NCI-H446 (cell line): ENCODE measurements at places on chromosomes 2 and 18.

DNA sequence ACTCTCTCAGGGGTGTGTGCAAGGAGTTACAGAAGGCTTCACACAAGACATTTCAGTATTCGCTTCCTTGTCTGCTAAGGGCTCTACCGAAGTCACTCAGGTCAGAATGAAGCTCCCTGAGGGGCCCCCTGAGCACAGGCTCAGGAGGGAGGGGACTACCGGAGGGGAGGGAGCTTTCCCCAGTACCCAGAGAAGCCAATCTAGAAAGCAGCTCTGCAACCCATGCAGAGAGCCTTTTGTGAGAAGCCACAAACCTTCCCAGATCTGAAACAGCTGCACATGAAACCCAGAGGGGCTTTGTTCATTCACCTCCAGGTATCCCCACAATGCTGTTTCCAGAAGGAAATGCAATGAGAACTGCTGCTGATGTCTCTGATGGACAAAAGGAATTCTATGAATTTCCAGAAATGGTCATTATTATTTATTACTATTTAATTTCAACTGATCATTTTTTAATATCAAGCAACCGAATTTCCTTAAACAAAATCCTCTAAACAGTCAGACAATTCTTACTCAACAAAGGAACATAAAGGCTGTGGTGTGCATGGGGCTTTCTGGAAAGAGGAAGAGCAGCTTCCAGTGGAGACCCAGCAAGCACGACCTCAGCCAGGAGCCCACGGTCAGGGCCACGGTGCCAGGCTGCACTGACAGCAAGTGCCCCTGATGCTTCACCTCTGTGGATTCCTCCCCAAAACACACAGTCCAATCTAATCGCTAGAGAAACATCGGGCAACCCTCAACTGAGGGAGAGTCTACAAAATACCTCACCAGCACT is 42.0 kb downstream of the NDUFA10 start:
- DNase-seq, result no peak

- no peak for DNase-seq
These were observed 43.5 kb downstream of the DHRS9 start for GRCh38 chr2:169112841-169113240.

GRCh38 chr2:186125625-186126024 is 360.4 kb upstream of the ZC3H15 start:
- DNase-seq, result peak; percentile 15

DNA sequence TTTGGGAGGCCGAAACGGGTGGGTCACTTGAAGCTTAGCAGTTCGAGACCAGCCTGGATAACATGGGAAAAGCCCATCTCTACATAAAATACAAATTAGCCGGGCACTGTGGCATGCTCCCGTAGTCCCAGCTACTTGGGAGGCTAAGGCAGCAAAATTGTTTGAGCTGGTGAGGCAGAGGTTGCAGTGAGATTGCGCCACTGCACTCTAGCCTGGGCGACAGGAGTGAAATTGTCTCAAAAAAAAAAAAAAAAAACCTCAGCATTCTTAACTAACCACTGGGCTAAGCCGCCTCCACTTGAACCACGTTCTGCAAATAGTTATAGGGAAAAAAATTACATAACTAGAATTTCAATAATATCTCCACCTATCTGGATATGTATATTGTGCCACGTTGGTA is 2.3 kb downstream of the FOXI3 start:
- no peak for DNase-seq

DNA sequence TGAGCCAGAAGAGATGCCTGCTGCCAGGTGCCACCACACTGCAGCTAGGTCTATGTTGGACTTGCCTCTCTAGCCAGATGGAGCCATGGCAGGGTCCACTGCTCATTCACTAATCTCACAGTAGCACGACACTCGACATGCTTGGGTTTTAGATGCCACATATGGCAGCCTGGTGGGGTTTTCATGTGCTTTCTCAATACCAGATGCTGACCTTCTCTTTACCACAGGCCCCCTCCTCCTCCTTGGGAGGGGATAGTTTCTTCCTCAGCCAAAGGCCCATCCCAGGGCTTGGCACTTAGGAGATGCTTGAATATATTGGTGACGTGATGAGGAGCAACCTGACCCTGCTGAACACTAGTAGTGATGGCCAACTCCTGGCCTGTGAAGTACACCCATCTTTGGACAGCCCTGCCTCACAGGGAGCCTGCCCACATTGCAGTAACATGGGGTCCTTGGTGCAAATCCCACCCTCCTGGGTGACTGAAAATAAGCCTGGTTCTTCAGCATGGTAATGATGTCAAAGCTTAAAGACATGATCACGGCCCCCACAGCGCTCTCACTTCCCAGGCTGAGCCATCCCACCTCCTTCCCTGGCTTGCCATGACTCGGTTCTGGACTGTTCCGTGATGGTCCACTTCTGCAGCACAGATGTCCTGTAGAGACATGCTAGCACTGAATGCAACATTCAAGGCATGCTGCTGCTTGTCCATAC is 227.5 kb downstream of the SH3RF3 start:
- no peak for DNase-seq

DNA sequence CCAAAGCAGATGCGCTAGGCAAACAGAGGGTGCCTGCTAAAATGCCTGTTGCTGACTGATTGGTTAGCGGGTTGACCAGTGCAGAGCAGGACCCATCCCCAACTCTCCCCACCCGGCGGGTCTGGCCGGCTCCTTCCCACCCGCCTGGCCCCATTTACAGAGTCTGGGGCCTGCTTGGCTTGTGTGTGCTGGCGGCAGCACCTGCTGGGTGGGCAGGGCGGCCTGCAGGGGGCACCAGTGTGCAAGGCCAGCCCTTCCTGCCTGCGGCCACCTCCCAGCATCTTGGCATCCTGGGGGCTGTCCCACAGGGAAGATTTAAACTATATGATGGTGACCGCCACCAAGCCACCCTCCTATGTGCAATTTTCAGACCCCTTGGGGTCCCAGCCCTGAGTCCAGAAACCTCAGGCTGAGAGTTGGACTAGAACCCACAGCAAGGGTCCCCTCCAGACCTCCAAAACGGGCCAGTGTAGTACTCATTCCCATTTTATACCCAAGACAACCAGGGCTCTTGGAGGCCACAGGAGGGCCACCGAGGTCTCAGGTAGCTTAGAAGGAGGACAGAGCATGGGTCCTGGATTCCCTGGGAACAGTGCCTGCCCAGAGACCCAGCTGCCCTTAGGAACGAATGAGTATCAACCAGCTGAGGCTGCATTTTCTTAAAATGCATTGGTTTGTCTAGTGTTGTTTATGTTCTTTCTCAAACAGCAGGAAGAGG is 173.6 kb downstream of the SMAD7 start:
- DNase-seq, result peak; percentile 28

DNA sequence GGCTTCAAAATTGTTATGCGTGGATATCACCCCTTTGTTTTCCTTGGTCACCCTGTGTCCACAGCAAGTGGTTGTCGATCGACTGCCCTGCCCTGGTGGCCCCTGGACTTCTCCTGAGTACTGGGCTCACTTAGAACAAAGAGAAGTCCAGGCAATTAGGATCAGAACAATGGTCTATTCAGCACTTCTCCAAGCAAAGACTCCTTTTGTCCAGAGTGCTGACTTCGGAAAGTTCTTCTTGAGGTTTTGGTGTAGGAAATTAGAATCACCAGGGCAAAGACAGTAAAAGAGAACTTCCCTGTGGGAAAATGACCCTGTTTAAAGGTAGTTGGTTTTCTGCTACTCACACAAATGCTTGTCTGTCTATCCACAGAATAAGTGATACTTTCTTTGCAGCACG is 173.9 kb downstream of the FHOD3 start:
- no peak for DNase-seq

GRCh38 chr2:237732070-237732469 is 66.5 kb upstream of the RBM44 start:
- no peak for DNase-seq

GRCh38 chr2:98374286-98374685 is 28.0 kb downstream of the CNGA3 start:
- DNase-seq, result no peak

- DNase-seq, result no peak
These were observed 168.2 kb downstream of the ZEB2 start for GRCh38 chr2:144351687-144352086.

DNA sequence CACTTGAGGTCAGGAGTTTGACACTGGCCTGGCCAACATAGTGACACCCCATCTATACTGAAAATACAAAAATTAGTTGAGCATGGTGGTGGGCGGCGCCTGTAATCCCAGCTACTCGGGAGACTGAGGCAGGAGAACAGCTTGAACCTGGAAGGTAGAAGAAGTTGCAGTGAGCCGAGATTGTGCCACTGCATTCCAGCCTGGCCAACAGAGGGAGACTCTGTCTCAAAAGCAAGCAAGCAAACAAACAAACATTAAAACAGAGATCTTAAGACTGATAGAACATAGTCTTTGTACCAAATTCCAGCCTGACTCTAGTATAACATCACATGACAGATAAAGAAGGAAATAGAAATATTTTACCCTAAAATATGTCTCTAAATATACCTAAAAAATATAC is 168.1 kb downstream of the PTPRM start:
- no peak for DNase-seq

DNA sequence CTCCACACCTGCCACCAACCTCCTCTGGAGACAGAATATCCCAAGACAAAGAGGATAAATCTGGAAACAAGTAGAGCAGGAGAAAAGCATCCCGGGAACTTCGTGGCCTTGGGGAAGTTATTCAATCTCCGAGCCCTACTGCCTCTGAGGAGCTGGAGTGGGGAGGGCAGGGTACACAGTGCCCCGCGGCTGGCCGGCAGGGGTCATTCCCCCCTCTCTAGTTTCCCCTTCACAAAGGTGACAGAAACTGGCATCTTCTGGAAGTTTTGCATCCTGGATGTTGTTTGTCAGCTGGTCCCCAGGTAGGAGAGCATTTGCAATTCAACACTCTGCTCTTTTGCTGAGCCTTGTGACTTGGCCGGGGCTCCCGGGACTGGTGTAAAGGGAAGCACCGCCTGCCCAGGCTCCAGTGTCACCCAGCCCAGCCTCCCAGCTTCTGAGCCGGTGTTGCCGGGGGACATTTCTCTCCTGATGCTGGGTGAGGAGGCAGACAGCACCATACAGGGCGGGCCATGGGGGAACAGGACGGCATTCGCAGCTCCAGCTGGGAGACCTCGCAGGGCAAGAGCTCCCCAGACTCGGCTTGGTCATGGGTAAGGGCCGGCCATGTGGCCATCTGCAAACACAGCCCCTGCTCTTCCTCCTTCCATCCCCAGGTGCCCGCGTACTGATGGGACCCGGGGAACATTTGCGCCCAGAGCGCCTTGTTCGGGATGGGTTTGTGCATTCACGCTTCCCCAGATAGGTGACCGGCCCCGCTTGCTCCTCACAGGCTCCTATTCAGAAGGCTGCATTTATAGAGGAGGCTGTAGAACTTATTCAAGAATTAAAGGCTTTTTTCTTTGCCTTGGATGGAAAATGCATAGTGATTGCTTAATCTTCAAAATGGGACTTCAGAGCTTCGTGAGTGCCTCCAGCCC is 7.4 kb upstream of the NTSR2 start:
- DNase-seq, result no peak

- no peak for DNase-seq
These were observed 20.1 kb upstream of the COL6A3 start for GRCh38 chr2:237433920-237434676.

DNA sequence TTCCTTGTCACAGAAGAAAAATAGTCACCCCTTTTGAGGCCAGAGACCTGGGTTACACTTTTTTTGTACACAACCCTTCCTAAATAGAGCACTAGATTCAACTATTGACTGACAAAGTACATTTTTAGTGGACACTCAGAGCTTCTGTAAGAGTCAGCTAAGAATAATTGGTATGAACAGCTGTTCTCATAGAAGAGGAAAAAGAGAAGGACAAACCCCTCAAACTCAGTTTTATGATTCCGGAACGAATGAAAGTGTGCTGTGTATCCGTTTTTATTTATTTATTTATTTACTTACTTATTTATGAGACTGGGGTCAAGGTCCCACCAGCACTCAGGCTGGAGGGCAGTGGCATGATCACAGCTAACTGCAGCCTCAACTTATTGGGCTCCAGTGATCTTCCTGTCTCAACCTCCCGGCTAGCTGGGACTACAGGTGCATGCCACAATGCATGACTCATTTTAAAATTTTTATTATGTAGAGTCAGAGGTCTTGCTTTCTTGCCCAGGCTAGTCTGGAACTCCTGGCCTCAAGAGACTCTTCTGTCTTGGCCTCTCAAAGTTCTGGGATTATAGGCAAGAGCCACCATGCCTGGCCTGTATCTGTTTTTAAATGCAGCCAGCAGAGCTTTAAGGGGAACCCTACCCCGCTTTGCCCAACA is 36.0 kb upstream of the FZD5 start:
- DNase-seq, result no peak

DNA sequence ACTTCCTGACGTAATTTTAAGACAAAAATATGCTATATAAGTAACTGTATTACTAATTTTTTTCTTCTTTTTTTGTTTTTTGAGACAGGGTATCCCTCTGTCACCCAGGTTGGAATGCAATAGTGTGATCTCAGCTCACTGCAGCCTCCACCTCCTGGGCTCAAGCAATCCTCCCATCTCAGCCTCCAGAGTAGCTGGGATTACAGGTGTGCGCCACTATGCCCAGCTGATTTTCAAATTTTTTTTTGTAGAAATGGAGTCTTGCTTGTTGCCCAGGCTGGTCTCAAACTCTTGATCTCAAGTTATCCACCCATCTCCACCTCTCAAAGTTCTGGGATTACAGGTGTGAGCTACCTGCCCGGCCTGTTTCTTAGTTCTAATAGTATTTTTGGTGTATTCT is 29.7 kb downstream of the TCF23 start:
- DNase-seq, result no peak

- DNase-seq, result no peak
These were observed 39.6 kb upstream of the RMDN2 start for GRCh38 chr2:37885329-37885993.

GRCh38 chr2:165406173-165406572 is 63.3 kb upstream of the CSRNP3 start:
- DNase-seq, result peak; percentile 61

DNA sequence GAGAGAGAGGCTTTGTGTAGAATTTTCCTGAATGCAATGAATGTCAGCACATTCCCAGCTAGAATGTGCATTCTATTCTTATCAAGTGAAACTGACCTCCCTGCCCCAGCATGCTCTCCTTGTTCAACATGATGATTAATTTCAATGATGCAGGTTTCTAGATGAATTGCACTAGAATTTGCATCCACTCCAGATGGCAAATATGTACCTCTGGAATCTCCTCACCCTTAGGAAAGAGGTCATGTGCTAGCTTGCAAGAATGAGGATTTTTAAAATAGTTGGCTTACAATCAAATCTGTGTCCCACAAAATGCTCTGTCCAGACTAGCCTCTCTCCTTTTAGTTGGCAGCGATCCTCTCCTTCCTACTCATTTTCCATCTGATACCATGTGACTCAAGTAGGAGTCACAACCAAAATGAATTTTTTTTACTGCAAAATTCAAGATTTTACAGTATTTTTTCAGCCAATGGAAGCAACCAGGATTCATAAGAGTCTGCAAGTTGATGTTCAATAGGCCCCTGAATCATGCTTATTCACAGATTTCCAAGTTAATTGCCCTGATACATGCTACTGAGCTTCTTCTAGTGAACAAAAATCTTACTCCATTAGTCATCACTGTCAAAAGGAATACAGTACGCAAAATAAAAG is 21.0 kb upstream of the STAT4 start:
- DNase-seq, result peak; percentile 32
